ENCODE measurements at places on chromosomes 16 and 17. TPM values are rescaled to one million over a fixed set of nuclear protein-coding genes. Genes with fewer than 3 reads are reported as not detected.

CES1 gene
- not detected for total RNA-seq

HBA1 gene
- total RNA-seq, result not detected

LDHD gene
- total RNA-seq, result 0.12 TPM

GRIN2A gene
- not detected for total RNA-seq

VWA3A gene
- under 0.01 TPM for total RNA-seq

MYADML2 gene
- not detected for total RNA-seq

All from epithelial cell of proximal tubule (primary cell).